ENCODE measurements at places on chromosomes 5 and 9.

GRCh38 chr9:114782586-114782985 is 23.3 kb downstream of the TNFSF15 start:
- DNase-seq = no peak

GRCh38 chr5:44382894-44383293 is 6.3 kb downstream of the FGF10 start:
- no peak for DNase-seq

- no peak for DNase-seq
These were observed 30.4 kb downstream of the GABBR2 start for GRCh38 chr9:98678244-98678842.

GRCh38 chr5:93995126-93995621 is 253.8 kb upstream of the POU5F2 start:
- no peak for DNase-seq

DNA sequence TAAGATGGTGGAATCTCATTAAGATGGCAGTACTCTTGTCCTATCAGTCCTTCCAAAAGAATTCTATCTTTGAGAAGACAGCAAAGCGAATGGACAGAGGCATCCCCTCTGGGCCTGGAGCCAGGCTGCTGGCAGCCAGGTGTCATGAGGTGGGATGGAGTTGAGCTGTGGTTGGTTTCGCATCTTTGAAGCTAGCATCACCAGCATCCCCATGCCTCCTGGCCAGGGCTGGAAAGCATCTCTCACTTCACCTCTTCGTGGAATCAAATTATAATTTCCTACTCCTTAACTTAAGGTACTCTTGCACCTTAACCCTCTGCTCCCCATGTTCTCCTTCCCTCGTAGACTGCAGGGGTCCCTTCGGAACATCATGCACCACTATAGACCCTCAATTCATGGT is 248.3 kb downstream of the GADD45G start:
- no peak for DNase-seq

DNA sequence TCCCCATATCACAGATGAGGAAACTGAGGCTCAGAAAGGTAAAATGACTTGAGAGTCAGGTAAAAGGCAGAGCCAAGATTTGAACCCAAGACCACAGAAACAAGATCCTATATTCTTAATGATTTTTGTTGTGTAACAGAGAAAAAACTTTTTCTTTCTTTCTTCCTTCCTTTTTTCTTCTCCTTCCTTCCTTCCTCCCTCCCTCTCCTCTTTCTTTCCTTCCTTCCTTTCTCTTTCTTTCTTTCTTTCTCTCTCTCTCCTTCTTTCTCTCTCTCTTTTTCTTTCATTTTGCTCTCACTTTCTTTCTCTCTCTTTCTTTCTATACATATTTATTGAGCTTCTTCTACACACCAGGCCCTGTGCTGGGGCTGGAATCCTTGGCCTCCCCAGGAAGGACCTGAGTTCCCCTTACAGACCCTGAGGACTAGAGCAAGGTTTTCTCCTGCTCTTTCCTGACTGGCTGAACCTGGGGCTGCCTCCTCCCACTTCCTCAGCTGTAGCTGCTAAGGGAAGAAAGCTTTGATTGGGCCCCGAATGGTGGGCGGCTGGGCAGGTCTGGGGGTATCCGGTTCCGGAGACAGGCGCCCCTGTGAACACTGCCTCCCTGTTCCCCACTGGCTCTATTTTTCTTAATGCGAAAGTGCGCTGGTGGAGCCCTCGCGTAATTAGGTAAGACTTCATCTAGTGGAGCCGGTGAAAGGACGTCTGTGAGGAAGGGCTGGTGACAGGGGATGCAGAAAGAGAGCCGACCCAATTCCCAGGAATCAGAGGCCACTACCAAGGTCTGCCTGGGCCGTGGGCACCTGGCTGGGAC is 27.4 kb upstream of the KIF12 start:
- DNase-seq = no peak

GRCh38 chr9:15475923-15476536 is 34.7 kb downstream of the PSIP1 start:
- no peak for DNase-seq

- no peak for DNase-seq
These were observed 142.7 kb upstream of the DHFR start for GRCh38 chr5:80797428-80798024.

Measured in OCI-M1 (cell line).